ENCODE measurements at places on chromosomes 6 and 20. TPM values are rescaled to one million over a fixed set of nuclear protein-coding genes. Genes with fewer than 3 reads are reported as not detected.

DNA sequence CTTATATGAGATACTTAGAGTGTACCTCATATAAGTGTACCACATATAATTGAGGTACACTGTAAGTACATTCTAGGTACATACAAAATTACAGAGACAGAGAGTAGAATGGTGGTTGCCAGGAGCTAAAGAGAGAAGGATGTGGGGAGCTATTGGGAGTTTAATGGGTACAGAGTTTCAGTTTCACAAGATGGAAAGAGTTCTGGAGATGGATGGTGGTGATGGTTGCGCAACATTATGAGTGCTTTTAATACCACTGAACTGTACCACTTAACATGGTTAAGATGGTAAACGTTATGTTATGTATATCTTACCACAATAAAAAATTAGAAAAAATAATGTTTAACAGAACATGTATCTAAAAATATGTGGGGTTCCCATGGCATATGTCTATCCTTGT is 69.4 kb downstream of the PRND start:
- no peak for DNase-seq

DNA sequence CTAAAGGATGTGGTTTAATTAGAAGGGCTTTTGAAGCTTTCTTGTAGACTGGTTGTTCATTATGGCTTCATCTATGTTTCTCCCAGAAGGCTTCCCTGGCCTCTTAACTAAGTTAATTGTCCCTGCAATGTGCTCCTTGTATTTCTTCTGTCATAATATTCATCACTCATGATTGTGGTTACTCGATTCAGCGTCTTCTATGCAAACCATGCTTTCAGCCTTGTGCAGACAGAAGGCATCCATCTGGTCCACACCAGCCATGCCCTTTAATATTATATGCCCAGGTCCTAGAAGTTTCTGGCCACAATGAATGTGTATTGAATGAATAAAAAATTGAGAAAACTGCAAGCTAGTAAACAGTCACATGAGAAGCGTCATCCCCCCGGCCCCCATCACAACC is 163.2 kb downstream of the KHDC1L start:
- no peak for DNase-seq

DNA sequence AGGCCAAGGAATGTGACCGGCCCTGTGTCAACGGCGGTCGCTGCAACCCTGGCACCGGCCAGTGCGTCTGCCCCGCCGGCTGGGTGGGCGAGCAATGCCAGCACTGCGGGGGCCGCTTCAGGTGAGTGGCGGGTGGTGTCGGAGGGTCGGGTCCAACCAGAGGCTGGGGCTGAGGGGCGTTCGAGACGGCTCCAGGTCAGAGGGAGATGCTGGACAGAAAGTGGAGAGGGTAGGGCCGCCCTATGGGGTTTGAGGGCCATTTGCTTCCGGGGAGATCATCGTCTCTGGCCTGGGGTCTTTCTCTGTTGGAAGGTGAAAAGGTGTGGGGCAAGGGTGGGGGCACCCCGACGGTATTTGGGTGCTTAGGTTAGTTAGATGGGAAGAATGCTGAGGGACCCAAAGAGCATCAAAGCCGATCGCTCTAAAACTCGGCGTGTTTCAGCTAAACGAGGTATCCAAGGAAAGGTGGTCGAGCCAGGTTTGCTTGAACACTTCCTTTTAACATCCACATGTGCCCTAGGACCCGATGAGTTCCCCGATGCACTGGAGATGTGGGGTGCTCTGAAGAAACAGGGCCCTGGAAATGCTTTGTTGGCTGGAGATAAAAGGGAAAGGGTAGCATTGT is 691 bp downstream of the ATRN start:
- DNase-seq, result no peak

DNA sequence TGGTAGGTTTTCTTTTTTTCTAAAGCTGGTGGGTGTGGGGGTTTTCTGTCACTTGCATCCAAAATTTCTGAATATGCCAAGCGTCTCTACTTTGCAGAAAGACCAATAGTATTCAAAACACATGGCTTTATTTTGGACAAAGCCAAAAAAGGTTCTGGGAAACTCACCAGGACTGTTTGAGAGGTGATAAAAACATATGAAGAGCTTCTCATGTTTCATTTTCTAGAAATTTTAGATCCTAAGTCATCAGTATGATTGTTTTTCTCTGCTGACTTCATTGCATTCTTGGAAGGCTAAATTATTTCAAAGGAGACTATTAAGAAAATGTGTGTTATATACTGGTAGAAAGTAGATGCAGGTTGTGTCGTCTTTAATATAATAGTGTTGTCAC is 51.3 kb downstream of the GCLC start:
- DNase-seq, result no peak

GRCh38 chr20:16222859-16223411 is 350.3 kb downstream of the KIF16B start:
- no peak for DNase-seq

DNA sequence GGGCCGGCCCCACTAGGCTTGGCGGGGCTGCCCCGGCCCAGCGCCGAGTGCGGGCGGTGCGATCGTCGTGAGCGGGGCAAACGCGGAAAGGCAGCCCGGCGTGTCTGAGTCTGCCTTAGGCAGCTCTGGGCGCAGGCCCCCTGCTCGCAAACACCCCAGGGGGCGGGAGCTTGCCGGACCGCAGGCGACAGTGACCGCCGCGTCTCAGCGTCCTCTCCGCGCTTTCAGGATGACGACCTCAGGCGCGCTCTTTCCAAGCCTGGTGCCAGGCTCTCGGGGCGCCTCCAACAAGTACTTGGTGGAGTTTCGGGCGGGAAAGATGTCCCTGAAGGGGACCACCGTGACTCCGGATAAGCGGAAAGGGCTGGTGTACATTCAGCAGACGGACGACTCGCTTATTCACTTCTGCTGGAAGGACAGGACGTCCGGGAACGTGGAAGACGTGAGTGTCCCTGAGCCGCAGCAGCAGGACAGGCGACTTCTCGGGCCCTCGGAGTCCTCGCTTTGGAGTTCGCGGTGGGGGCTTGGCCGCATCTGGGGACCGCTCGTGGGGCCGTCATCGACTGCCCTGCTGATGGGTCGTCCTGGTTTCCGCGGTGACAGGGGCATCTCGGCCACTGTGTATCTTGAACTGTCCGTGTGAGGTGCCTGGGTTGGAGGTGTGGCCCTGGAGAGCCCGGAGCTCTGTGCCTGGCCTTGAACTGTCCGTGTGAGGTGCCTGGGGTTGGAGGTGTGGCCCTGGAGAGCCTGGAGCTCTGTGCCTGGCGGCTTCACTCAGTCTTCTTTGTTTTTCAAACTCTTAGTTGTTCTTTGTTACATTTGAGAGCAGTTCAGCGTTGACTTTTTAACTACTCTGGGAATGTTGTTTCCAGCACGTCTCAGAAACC is 786 bp downstream of the ADRM1 start:
- DNase-seq, result peak; percentile 14

NKAIN4 gene
- not detected for total RNA-seq

CCN6 gene
- not detected for total RNA-seq

GRCh38 chr20:55528482-55528881 is 476.8 kb downstream of the CBLN4 start:
- no peak for DNase-seq

- DNase-seq, result peak; percentile 84
Measured at GRCh38 chr6:138107078-138107751, at the start of gene PERP. PERP (minus strand) TSS chr6:138107419; CDS start chr6:138107340, 79 bp downstream.

GRCh38 chr6:52284131-52284459 is 447 bp downstream of the MCM3 start:
- peak; percentile 59 for DNase-seq

GRCh38 chr20:3730803-3731672 is 1.4 kb upstream of the HSPA12B start:
- no peak for DNase-seq

- no peak for DNase-seq
Measured at GRCh38 chr6:124143435-124143834, 339.8 kb downstream of the NKAIN2 start.
